Natural killer cell (primary cell): ENCODE measurements at places on chromosomes 4 and X.

- no peak for DNase-seq
These were observed 16.6 kb downstream of the ARHGAP24 start for GRCh38 chr4:85491527-85491926.

DNA sequence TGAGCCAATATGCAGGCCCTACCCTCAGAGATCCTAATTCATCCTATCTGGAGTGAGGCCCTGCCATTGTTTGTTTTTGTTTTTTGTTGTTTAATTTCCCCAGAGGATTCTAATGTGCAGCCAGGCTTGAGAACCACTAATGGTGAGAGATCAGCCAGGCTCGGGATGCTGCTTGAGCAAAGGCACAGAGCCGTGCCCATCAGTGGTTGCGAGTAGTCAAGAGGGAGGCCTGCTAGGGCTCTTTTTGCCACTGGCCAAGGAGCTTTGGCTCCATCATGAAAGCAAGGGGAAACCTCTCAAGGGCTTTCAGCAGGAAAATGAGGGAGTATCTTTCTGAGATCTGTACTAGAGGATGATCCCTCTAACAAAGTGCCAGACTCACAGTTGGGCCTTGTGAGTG lies 2.7 kb downstream of the TCEANC start:
- DNase-seq = no peak

DNA sequence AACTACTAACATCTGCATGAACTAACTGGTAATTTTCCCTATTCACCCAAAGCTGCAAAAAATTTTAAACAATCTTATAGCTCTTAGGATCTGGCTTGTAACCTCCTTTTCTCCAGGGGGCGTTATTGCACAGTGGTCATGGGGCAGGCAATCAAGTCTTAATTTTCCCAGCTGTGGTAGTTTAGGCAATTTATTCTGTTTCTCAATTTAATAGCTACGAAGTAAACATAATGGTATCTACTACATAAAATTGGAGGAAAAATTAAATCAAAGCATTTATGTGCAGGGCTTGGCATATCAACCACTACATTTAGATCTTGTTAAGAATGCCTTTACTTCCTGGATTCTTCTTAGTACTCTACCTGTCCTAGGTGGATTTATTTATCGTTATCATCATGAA lies 137.4 kb upstream of the GUCY1A1 start:
- peak; percentile 3 for DNase-seq

- no peak for DNase-seq
These were observed 382.4 kb upstream of the GALNT7 start for GRCh38 chr4:172786039-172786792.

DNA sequence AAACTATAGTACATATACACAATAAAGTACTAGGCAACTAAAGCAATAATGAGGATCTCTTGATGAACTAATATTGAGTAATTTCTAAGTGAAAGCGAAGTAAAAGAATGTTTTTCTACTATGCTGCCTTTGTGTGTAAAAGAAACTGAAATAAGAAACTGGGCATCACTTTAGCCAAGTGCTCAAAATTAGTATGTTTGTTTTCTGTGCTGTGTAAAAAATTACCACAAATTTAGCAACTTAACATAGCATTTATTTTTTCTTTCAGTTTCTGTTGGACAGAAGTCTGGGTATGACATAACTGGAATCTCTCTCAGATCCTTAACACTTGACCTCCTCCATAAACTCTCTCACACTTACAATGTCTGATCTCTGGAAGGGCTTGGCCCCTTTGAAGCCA lies 687.1 kb upstream of the MAGEB2 start:
- DNase-seq = no peak

GRCh38 chrX:70452143-70452733 lies 7.6 kb downstream of the DLG3 start:
- peak; percentile 74 for DNase-seq

DNA sequence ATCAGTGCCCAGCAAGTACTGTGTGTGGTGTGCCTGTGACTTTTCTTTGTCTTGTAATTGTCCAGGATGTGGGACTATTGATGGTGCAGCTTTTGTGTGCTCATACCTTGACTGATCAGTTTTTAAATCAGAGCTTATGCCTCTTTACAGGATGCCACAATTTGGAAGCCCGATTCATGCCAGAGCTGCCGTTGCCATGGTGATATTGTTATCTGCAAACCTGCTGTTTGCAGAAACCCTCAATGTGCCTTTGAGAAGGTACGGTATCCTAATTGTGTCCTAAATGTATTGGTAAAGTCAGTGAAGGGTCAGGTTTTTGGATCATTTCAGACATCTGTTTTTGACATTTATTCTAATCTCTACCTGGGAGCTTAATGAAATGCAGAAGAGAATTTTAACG lies 180.2 kb downstream of the FRAS1 start:
- DNase-seq = no peak

DNA sequence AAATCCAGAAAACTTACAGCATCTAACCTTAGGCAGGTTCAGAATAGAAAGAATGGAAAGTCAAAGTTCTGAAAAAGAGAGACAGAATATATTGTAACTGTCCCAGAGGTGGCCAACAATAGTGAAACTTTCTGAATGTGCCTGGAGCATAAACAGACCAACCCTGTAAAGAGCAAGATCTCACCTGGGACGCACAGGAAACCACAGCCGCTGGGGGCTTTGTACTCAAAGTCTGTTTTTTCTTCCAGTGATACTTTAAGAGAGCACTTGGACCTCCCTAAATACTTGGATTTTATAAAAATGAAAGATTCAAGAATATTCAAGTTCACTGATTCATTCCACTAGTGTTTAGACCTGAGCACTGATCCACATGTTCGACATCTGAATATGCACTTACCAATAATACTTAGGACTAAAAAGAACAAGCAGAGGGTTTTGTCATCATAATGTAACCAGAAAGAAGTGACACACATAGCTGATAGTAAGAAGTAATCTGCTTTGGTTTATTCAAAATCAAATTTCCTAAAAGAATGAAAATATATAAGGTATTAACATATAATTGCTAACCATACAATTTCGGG lies 35.3 kb downstream of the ARAP2 start:
- DNase-seq = peak; percentile 69

DNA sequence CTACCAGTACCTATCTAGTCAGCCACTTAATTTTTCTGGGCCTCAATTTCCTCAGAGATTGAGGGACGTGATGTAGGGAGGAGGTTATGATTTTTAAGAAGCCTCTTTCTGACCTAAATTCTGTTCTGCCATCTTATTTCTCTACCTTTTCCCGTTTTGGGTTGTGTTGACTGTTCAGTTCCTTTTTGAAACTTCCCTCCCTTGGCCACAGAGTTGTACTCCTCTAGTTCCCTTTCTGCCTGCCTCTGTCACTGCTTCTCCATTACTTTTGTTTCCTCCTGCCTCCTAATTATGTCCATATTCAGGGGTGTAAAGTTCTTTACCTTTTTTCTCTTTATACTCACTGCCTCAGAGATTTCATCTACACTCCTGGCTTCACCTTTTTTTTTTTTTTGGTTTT lies 25.4 kb downstream of the CLCN5 start:
- no peak for DNase-seq
